Ascending aorta (tissue), 2 donors: ENCODE measurements at places on chromosomes 7 and 10. TPM values are rescaled to one million over a fixed set of nuclear protein-coding genes. Genes with fewer than 3 reads are reported as not detected.

DNA sequence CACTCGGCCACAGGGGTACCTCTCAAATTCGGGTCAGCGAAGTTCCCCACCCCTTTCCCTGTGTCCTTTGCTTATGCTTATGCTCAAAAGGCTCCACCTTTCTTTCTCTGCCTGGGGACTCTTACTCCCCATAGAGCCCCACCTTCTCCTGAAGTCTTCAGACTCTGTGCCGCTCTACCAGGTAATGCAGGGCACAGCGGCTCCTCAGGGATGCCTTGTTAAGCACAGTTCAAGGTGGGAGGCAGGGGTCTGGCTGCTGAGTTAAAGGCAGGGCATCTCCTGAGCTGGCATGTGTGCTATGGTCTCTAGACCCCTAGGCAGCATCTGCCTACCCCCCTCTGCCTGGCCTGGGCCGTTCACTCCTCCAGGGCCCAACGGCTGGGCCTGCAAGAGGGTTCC lies 3.0 kb upstream of the CXCL12 start:
- no peaks in the 10 kb centered on the region for H3K4me1 ChIP-seq
- H3K4me3 ChIP-seq = no peak overlapping the region
- H3K27ac ChIP-seq = no peak overlapping the region
- H3K27me3 ChIP-seq = no peaks in the 10 kb centered on the region
- H3K36me3 ChIP-seq = no peaks in the 10 kb centered on the region

DNA sequence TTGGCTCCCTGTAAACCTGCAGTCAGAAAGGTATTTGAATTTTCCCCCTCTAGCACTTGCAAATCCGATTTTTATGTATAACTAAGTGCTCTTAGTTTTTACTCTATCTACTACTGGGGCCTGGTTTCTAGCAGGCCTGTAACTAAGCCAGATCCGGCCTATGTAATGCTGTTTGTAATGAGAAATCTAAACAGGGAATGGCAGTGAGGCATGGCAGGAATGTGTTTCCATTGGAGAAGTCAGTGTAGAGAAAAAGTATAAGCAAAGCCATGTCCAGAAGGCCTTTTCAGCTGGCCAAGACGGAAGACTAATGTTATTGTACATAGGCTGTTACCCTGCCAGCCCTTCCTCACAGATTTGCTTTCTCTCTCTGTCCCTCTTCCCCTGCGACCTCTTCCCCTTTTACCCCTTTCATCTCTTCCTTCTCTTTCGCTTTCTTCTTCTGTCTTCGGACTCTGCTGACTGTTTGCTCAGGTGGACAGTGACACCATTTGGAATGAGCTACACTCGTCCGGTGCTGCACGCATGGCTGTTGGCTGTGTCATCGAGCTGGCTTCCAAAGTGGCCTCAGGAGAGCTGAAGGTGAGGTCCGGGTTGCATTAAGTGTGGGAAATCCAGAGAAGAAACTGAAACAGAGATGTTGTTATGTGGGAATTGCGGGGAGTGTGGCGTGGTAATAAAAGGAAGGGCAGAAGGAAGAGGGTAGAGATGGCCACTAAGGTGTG lies 297.5 kb downstream of the HDAC9 start:
- H3K4me3 ChIP-seq = peak overlapping the region; percentile 54
- no peaks in the 10 kb centered on the region for H3K36me3 ChIP-seq
- H3K27me3 ChIP-seq = no peaks in the 10 kb centered on the region
- H3K4me1 ChIP-seq = no peaks in the 10 kb centered on the region
- H3K27ac ChIP-seq = peak overlapping the region; percentile 69

- H3K4me1 ChIP-seq = no peaks in the 10 kb centered on the region
- no peaks in the 10 kb centered on the region for H3K27me3 ChIP-seq
- no peak overlapping the region for H3K27ac ChIP-seq
- H3K4me3 ChIP-seq = no peak overlapping the region
- no peaks in the 10 kb centered on the region for H3K36me3 ChIP-seq
Measured at GRCh38 chr10:13074563-13075451, 25.2 kb upstream of the OPTN start.

GRCh38 chr7:80298201-80298600 lies 163.6 kb downstream of the GNAI1 start:
- no peaks in the 10 kb centered on the region for H3K4me1 ChIP-seq
- no peaks in the 10 kb centered on the region for H3K36me3 ChIP-seq
- DNase-seq = no peak
- H3K27ac ChIP-seq = no peak overlapping the region
- H3K27me3 ChIP-seq = no peaks in the 10 kb centered on the region

DNA sequence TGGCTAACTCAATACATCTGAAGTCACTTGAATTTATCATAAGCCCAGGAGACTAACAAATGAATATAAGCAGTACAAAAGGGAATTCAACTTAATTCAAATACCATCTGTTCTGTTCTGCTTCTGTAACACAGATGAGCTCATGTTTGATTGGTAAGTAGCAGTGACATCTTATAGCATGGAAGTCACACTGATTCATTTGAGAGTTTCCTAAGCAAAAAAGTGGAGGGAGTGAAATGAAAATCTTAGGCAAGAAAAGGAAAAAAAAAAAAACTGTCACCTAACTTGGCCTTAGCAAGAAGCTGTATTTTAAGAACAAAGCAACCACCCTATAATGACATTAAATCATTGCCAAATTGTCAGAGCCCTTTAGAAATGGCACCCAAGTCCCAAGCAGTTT lies 49.5 kb downstream of the SMURF1 start:
- H3K36me3 ChIP-seq = no peaks in the 10 kb centered on the region
- H3K4me3 ChIP-seq = no peak overlapping the region
- H3K27ac ChIP-seq = peak overlapping the region; percentile 80
- no peaks in the 10 kb centered on the region for H3K27me3 ChIP-seq
- DNase-seq = no peak

DNA sequence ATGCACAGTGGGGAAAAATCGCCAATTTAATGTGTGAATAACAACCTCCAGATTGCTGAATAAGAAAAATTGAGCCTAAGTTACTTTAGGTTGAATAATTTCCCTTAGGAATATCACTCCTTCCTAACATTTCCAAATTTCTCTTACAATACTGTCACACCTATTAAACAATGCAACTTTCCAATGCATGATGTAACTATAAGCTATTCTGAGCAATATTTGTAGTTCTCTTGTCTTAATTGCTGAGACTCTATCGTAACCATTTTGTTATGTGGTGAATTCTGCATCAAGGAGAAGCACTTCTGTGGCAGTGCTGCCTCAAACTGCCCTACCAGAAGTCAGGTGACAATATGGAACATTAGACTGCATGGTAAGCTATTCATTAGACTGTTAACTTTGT lies 386.7 kb upstream of the LRRN3 start:
- H3K27me3 ChIP-seq = no peaks in the 10 kb centered on the region
- DNase-seq = no peak
- no peaks in the 10 kb centered on the region for H3K4me1 ChIP-seq
- no peak overlapping the region for H3K4me3 ChIP-seq
- no peaks in the 10 kb centered on the region for H3K36me3 ChIP-seq

DNA sequence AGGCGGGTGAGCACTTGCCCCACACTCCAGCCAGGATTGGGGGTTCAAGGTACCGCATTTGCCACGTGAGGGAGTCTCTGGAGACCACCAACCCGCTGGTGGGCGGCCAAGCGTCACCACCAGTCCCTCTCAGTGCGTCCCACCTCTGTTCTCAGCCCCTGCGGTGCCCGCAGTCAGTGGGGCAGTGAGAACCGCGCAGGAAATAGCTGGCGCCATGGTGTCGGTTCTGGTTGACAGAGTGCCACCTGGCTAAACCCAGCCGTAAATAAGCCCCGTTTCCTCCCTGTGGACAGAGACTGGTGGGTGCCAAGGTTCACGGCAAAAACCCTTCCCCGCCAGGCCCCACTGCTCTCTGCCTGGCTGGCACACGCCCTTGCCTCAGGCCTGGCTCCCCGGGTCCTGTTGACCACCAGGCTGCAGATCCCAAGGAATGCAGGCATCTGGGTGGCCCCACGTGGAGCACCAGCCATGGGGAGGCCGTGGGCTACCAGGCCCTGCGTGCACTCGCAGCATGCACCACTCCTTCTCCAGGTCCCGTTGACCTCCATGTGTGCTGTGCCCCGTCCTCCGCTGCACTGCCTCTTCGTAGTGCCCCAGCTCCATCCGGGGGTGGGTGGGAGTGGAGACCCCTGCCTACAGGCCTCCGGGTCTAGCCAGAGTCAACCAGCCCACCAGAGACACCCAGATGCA lies 140.0 kb downstream of the LHPP start:
- H3K4me3 ChIP-seq = no peak overlapping the region
- DNase-seq = no peak
- no peaks in the 10 kb centered on the region for H3K4me1 ChIP-seq

DNA sequence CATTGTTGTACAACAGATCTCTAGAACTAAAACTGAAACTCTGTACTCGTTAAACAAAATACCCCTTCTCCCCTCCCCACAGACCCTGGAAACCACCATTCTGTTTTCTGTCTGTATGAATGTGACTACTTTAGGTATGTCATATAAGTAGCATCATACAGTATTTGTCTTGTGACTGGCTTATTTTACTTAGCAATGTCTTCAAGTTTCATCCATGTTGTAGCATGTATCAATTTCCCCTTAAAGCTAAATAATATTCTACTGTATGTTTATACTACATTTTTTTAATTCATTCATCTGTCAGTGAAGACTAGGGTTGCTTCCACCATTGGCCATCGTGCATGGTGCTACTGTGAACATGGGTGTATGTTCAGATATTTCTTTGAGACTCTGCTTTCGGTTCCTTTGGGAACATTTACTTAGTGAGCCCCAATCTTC lies 71.2 kb upstream of the RPA3 start:
- no peaks in the 10 kb centered on the region for H3K4me1 ChIP-seq
- H3K36me3 ChIP-seq = no peaks in the 10 kb centered on the region
- H3K27me3 ChIP-seq = no peaks in the 10 kb centered on the region
- DNase-seq = no peak

The HOXA6 gene
- 15.3 TPM for total RNA-seq

The MALRD1 gene
- not detected for total RNA-seq

The FFAR4 gene
- total RNA-seq = not detected

The CCDC136 gene
- total RNA-seq = 0.64 TPM

The TMEM273 gene
- 82.3 TPM for total RNA-seq

The HMX3 gene
- not detected for total RNA-seq

The AMZ1 gene
- not detected for total RNA-seq
